Stimulated activated CD8-positive, alpha-beta memory T cell treated with anti-CD3 and anti-CD28 coated beads, Interleukin-12 subunit alpha, Interleukin-12 subunit beta, amount 100 ng/mL, for 4 hours (primary cell): ENCODE measurements at places on chromosomes 13 and 19.

DNA sequence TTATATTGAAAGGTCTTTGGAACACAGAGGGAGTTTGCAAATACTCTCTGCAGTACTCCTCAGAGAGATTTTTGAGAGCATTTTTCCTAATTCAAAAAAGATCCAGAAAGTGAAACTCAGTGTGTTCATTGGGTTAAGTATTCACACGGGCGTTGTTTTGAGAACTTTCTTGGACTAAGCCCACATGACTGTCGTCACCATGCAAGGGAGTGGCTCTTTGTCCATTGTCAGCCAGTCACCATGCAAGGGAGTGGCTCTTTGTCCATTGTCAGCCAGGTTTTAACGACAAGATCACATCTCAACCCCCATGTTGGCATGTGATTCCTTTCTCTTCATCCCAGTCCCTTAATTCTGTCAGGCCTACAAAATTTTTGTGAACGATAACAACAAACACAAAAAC lies 81.2 kb upstream of the STK24 start:
- DNase-seq, result no peak

DNA sequence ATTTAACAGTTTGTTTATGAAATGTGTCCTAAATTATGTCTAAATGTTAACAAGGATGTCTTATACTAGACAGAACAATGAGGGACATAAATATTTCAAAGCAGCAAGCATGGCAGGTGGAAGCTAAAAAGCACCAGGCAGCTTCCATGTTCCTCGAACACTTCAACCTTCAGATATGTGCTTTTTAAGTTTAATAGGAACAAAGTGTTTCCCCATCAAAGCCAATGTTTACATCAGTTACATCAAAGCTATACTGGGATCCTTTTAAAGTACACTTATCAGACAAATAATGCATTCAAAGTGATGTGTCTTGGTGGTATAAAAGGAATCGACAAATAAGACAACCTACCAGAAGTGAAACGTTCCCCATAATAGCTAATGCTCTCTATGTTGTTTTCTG lies 2841.1 kb upstream of the PCDH20 start:
- no peak for DNase-seq

DNA sequence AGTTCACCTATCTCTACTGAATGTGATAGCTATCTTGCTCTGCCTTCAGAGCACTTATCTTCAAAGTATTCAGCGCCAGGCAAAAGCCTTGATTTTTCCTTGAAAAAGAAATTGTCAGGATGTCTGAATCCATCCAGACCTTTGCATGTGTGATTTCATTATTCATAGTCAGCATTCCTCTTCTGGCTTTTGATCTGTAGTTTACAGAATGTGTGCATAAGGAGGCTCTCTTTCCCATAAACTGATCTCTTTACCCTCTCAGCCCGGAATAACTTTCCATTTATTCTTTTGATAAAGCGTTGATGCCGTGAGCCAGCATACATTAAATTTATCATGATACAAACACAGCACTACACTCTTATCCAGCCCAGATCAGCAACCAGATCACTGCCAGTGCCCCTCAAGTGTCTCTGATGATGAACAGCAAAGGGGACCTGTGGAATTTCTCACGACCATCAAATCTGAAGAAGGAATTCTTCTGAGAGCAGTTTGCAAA lies 130.8 kb downstream of the DNAJC15 start:
- no peak for DNase-seq

GRCh38 chr19:33171222-33171795 lies 22.8 kb upstream of the LRP3 start:
- DNase-seq, result no peak

DNA sequence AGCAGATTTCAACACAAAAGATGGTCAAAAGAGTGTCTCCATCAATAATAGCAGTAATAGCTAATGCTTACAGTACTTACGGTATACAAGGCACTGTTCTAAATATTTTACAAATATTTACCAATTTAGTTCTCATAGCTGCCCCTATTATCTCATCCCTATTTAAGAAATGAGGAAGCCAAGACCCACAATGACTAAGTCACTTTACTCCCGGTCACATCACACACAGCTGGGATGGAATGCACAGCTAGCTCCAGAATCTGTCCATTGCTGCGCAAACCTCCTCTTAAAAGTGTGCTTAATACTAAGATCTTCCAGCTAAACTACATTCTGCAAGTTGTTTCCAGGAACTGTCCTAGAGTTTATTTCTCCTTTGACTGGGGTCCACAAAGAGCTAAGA lies 63.4 kb downstream of the RAP2A start:
- no peak for DNase-seq

GRCh38 chr19:12797141-12797587 lies 4.4 kb downstream of the PRDX2 start:
- no peak for DNase-seq

- DNase-seq, result no peak
These were observed 31.1 kb upstream of the ATP12A start for GRCh38 chr13:24648983-24649687.

DNA sequence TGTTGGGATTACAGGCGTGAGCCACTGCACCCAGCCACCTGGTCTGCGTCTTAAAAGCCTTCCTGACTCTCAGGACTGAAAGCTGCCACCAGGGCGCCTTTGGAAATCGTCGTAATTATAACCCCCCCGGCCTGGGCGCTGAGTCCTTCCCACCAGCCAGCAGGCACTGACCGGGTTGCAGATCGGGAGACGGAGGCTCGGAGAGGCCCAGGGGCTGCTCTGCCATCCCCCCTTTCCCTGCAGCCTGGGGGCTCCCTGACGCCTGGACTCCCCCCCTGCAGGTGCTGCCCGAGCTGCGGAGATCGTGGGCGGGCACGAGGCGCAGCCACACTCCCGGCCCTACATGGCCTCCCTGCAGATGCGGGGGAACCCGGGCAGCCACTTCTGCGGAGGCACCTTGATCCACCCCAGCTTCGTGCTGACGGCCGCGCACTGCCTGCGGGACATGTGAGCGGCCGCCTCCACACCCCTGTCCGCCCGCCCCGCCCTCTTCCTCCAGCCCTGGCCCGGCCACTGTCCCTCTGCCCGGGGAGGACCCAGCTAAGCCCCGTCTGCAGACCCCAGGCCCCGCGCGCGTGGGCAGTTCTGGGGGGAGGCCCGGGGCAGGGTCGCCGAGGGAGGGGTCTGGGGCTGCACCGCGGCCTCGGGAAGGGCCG lies 2.5 kb downstream of the PRTN3 start:
- no peak for DNase-seq
